ENCODE measurements at places on chromosomes 1 and 21. TPM values are rescaled to one million over a fixed set of nuclear protein-coding genes. Genes with fewer than 3 reads are reported as not detected.

DNA sequence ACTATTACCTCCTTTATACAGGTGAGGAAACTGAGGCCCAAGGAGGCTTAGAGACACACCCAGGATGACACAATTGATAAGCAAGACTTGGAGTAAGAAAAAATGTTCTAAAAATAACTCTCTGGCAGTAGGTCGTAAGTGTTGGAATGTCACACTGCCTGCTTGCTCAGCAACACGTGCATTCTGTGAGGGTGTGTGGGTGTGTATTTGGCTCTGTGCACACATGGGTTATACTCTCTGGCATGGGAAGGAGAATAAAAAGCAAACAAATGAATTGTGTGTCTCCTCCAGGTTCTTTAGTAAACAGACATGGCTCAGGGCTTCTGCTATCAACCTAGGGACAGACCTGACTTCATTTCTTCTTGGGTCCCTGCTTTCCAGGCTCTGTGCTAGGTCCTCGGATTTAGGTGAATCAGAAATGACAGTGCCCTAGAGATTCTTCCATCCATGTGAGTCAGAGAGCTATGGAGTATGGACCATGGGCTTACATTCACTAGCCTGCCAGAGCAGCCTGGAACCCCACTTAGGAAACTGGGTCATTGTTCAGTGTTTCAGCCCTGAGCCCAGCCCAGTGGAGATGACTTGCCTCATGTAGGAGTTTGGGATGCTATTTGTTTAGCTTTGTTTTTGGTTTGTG lies 72.4 kb downstream of the ELAVL4 start:
- no peak overlapping the region for H3K27ac ChIP-seq
- DNase-seq: no peak
- no peak overlapping the region for H3K4me3 ChIP-seq
- H3K4me1 ChIP-seq: no peaks in the 10 kb centered on the region
- no peaks in the 10 kb centered on the region for H3K27me3 ChIP-seq
- H3K36me3 ChIP-seq: no peaks in the 10 kb centered on the region

DNA sequence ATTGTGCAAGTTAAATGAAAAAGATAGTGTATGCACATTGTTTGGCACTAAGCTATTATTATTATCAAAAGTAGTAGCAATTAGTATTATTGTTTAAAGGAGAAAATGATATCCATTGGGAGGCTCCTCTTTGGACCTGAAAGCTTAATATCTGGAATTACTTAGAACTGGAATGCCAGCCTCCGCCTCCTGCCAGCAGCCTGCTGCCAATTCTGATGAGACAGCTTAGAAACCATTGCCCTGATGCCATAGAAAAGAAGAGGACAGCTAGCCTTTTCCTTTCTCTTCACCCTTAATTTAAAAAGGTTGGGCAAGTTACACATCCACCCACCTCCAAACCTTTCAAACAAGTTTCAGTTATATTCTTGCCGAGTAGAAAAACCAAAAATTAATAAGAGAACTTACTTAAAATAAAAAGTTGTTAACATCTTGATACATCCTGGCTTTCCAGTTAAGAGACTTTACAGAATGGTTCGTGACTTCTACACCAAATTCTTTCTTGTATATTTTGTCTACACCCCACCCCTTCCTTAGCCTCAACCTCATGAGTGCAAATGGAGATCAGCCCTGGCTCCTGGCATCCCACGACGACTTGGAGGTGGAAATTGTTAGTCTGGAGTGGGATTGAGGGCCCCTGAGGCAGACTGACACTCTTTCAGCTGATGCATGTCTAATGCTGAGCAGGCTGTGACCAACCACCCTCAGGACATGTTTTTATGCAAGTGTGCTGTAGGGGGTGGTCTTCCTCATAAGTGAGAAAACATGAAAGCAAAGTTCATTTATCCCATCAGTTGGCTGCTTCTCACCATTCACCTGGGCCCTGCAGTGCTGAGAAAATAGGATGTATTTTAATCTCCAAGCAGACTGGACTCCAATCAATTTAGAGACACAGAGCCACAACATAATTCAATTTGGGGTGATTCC lies 120.6 kb downstream of the KCNJ15 start:
- H3K36me3 ChIP-seq: no peaks in the 10 kb centered on the region
- H3K27me3 ChIP-seq: no peaks in the 10 kb centered on the region
- no peak overlapping the region for H3K4me3 ChIP-seq
- H3K27ac ChIP-seq: no peak overlapping the region
- no peak for DNase-seq

The TSPEAR gene
- total RNA-seq: not detected

The S100A14 gene
- not detected for total RNA-seq

GRCh38 chr1:163055005-163055404 lies 14.2 kb upstream of the RGS4 start:
- H3K27ac ChIP-seq: no peak overlapping the region
- DNase-seq: no peak
- no peak overlapping the region for H3K4me3 ChIP-seq
- no peaks in the 10 kb centered on the region for H3K36me3 ChIP-seq
- no peaks in the 10 kb centered on the region for H3K27me3 ChIP-seq
- no peaks in the 10 kb centered on the region for H3K4me1 ChIP-seq

The PPP2R5A gene
- total RNA-seq: 18.6 TPM

The ETV3L gene
- total RNA-seq: not detected

DNA sequence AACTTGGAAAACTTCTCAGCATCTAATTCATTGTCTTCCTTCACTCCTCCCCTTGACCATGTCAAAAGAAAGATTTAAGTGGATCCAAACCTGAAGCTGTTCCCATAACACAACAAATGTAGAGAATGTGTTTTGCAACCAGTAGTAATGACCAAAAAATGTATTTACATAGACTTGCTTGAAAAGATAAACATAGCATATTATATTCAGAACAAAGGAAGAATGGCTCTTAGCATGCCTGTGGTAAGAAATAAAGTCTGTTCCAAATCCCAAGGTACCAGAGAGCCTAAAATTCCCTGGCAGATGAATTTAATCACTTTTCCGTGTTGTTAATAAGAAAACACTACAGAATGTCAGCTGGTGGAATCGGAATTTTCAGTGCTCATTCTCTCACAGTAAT lies 36.8 kb downstream of the FMO3 start:
- no peaks in the 10 kb centered on the region for H3K36me3 ChIP-seq
- no peak overlapping the region for H3K27ac ChIP-seq
- DNase-seq: no peak
- H3K4me1 ChIP-seq: no peaks in the 10 kb centered on the region

DNA sequence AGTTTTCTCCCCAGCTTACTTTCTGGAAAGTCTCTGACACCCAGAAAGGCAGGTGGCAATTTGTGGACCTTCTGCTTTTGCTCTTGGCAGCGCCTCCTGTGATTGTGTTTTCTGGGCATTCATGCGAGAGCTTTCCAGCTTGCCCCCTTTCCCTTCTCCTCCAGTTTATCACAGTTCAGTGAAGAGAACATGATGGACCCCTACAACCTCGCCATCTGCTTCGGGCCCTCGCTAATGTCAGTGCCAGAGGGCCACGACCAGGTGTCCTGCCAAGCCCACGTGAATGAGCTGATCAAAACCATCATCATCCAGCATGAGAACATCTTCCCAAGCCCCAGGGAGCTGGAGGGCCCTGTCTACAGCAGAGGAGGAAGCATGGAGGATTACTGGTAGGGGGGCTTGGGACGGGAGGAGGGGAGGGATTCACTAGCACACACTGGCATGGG lies 24.3 kb upstream of the IKBKE start:
- H3K36me3 ChIP-seq: no peaks in the 10 kb centered on the region
- peaks cover 2% of the 10 kb centered on the region for H3K4me1 ChIP-seq
- no peaks in the 10 kb centered on the region for H3K27me3 ChIP-seq

DNA sequence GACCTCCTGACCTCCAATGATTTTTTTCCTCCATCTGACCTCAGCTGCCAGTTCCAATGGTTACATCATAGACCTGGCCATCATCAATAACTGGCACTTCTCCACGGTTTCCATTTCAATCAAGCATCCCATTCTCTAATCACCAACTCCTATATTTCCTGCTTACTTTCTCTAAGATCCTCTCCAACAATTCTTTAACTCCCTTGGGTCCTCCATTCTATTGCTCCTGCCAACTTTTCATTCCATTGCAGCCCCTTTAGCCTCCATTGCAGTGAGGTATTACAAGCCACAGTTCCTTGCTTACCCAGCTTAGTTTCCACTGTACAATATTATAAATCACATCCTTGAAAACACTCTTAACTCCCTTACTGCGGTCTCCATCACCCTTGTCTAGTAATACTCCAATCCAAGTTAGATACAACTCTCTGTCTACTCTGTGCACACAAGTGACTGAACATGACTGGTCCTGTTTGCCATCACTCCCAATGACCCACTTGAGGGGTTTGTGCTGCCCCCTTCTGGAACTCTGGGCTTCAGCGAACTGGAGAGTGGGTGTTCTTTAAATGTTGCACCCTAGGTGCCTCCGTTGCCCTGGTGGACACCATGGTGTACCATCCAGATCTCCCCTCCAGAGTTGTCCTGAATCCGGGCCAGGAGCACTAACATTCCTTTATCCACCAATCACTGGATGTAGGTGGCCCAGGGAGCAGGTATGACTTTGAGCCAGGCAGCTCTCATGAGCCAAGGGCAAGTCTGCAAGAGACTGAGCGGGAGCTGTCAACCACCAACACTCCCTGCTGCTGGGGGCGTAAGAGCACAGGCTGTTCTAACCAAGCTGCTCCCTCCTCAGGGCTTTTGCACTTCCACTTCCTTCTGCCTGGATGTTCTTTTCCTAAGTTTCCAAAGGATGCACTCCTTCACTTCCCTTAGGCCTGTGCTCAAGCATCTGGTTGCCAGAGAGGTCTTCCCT lies 3.7 kb upstream of the FNDC7 start:
- no peaks in the 10 kb centered on the region for H3K4me1 ChIP-seq
- DNase-seq: no peak
- no peaks in the 10 kb centered on the region for H3K36me3 ChIP-seq
- no peak overlapping the region for H3K4me3 ChIP-seq

The SLC44A5 gene
- 1.1 TPM for total RNA-seq

DNA sequence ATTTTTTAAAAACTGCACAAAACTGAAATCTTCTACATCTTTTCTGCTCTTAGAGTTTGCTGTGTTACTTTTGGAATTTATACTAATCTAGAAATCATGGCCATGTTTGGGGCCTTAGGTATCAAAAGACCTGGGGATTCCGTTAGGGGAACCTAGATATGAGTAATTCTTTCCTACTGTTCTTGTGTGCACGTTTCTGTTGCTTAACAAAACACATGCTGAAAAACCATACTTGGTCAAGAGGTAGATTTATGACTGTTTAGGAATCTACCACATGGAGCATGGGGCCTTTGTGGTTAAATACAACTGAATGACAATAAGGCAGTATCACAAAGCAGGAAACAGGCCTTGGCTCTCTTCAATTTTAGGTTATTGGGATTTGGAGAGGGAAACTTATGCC lies 291.9 kb upstream of the USP25 start:
- no peak for DNase-seq
- no peaks in the 10 kb centered on the region for H3K27me3 ChIP-seq
- H3K27ac ChIP-seq: no peak overlapping the region
- no peak overlapping the region for H3K4me3 ChIP-seq

- H3K27ac ChIP-seq: no peak overlapping the region
- H3K27me3 ChIP-seq: no peaks in the 10 kb centered on the region
- H3K4me1 ChIP-seq: no peaks in the 10 kb centered on the region
- H3K36me3 ChIP-seq: no peaks in the 10 kb centered on the region
- DNase-seq: no peak
Observed at GRCh38 chr1:114902343-114902742, 47.7 kb downstream of the SYCP1 start.

DNA sequence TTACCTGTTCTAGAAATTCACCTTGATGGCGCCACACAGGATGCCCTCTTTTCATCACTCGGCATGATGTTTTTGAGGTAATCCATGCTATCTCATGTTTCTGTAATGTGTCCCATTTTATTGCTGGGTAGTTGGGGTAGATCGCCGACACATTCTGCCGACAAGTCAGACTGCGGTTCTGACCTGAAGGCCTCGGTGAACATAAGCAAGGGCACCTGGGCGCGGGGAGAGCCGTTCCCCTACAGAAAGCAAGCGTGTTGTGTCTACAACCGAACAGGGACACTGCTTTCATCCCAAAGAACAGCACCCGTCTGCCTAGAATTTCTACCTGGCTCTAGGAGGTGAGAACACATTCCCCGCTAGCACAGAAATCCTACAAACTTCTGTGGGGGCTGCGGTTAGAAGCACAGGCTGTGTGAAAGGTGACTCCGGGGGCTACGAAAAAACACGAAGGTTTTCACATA lies 149.2 kb downstream of the PPIAL4G start:
- no peak overlapping the region for H3K27ac ChIP-seq
- no peaks in the 10 kb centered on the region for H3K4me1 ChIP-seq
- no peaks in the 10 kb centered on the region for H3K27me3 ChIP-seq
- DNase-seq: no peak

All from ovary (tissue), 10 donors.